ENCODE measurements at places on chromosomes 2 and 18.

- DNase-seq, result no peak
These were observed 51.1 kb downstream of the NABP1 start for GRCh38 chr2:191728750-191729624.

DNA sequence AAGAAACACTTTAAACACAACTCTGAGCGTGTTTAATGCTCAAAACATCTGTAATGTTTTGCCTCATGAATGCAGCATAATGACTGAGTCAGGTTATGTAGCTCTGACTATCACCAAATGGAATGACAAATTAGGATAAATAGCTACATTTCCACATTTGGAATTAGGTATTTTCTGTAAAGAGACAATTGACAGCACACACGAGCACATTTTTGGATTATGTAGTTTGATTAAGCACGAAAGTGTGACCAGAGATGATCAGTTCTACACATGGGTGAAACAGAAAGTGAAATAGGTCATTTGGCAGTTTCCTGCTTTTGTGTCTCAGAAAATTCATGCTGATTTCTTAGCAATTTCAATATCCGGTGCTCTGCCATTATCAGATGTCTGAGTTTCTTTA is 29.0 kb downstream of the LPIN1 start:
- DNase-seq, result no peak

GRCh38 chr18:79523736-79524180 is 128.0 kb downstream of the NFATC1 start:
- peak; percentile 52 for DNase-seq

- DNase-seq, result no peak
These were observed 131.4 kb downstream of the ZNF385B start for GRCh38 chr2:179729966-179730365.

DNA sequence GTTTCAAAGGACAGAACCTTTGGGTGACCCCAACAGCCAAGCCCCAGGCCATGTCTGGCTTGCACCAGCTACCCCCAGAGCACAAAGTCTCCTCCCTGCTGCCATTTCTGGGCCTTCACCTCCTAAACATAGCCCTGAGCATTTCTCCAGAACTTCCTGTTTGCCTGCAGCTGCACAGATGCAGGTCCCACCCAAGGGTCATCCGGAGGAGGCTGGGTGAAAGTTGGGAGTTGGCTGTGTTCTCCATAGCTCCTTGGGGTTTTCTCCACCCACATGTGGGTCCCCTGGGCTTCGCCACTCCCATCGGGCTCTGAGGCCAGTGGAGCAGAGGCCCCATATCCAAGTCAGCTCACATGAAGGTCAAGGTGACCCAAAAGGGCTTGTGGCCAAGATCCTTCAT is 4.3 kb downstream of the TNP1 start:
- DNase-seq, result no peak

GRCh38 chr18:59593291-59593717 is 103.9 kb downstream of the CCBE1 start:
- DNase-seq, result no peak

DNA sequence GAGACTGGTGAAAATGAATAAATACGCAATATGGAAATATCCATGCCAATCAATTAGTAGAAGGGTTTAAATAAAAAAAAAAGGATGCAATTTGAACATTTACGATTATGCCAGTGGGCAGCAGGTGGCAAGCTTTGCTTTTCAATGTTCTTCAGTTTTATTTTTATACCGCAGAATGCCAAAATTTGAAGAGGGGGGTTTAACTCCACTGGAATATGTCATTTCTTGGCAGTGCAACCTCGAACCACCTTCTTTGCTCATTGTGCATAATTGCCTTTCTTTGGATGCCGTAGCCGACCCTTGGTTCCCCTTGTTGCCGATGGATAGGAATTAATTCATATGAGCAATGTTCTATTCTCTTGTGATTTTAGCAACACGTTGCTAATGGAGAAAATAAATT is 88.0 kb downstream of the LTBP1 start:
- DNase-seq, result no peak

- DNase-seq, result no peak
These were observed 36.6 kb upstream of the IKZF2 start for GRCh38 chr2:213187833-213188532.

DNA sequence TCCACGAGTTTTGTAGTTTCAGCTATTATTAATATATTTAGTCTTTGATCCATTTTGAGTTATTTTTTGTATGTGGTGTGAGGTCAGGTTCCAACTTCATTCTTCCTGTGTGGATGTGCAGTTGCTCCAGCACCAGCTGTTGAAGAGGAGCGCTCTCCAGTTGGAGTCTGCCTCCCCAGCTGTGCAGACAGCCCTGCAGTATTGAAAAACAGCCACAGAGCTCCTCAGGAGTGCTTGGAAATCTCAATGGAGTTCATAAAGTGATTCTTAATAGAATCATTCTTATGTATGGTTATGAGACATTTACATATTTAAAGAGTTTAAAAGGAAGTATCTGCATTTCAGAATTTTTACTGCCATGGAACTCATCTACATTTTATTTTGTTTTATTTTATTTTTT is 17.3 kb downstream of the DGKD start:
- DNase-seq, result no peak

DNA sequence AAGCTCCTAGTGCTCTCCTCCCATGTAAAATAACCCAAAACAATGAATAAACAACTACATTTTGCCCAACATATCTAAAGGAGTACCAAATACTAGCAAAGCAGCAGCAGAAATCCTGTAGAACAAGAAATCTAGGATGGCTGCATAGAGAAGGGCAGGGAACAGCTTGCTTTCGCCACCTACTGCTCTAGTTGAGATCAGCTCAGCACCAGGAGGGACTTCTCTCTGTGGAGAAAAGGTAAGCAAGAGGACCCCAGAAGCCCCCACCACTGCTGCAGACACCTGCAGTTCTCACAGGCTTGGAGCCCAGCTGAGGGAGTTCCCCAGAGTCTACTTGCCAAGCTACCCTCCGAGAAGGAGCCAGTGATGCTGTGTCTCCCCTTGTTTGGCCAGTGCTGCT is 243.0 kb upstream of the CHST9 start:
- no peak for DNase-seq

DNA sequence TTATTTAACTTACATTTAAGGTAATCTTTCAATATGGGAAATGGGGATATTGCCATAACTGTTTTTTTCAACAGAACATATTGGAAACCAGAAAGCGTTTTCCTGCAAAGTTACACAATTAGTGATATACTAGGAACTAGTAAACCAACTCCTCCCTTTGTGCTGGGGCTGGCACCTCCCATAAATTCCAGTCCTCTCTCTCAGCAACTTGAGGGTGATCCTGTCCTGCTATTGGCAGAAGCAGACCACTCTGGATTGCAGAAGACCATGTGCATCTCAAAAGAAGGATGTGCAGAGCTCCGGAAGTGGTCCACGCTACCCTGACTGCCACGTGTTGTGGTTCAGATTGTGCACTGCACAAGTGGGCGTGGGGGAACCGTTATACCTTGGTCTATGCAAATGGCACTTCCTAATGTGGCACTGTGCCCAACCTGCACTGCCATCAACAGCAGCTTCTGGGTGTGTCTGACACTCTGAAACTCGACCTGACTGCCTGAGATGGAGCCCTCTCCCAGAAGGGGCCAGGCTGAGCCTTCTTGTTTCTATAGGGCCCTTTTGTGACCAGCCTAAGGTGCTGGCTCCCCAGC is 219.2 kb downstream of the ZNF516 start:
- no peak for DNase-seq

DNA sequence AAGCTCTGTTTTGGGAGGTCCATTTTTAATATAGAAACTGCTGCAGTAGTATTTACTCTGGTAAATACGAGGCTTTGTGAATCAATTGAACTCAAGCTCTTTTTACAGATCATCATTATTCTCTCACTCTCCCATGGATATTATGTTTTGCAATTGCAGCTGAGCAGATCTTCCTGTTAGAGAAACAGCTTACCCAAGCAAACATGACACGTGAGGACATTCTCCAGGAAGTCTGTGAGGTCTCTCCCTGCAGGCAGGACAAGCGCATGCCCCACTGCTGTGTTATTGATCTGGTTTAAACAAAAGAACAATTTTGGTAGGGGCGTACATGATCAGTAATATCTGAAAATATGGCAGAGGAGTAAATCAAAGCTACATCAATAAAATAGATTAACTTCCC is 72.1 kb downstream of the COL6A3 start:
- no peak for DNase-seq

DNA sequence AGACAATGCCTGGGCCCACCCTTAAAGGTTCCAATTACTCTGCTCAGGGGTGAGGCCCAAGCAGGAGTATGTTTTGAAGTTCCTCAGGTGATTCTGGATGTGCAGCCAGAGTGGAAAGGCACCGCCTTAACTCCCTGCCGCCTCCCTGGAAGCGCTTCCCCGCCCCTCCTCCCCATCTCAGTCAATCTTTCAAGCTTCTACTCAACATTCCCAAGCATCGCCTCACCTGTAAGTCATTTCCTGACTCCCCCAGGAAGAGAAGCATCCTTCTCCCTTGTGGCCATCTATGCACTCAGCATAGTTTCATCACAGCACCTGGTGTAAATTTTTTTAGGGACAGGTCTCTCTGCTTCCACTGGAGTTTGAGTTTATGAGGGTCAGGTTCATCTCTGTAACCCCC is 67.5 kb downstream of the MYL12B start:
- DNase-seq, result no peak

DNA sequence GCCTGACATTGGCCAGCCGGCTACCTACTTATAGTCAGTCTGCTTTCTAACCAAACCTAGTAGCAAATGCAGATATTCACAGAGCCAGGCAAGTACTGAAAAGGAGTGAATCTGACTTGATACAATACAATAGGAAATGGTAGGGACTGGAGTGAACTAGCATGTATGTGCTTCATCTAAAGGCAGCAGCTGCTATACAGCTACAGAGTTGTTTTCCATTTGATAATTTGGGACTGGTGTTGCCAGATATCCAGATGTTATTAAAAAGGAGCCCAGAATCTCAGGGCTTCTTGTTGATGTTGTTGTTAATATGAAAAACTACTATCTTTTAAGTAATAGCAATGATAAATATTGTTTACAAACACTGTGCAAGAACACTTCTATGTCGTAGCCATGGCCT is 159.4 kb downstream of the BABAM2 start:
- no peak for DNase-seq

All from activated CD8-positive, alpha-beta memory T cell treated with anti-CD3 and anti-CD28 coated beads for 1 hour (primary cell).